Forelimb muscle (tissue), 1 donor: ENCODE measurements at places on chromosomes 13 and 19. TPM values are rescaled to one million over a fixed set of nuclear protein-coding genes. Genes with fewer than 3 reads are reported as not detected.

DNA sequence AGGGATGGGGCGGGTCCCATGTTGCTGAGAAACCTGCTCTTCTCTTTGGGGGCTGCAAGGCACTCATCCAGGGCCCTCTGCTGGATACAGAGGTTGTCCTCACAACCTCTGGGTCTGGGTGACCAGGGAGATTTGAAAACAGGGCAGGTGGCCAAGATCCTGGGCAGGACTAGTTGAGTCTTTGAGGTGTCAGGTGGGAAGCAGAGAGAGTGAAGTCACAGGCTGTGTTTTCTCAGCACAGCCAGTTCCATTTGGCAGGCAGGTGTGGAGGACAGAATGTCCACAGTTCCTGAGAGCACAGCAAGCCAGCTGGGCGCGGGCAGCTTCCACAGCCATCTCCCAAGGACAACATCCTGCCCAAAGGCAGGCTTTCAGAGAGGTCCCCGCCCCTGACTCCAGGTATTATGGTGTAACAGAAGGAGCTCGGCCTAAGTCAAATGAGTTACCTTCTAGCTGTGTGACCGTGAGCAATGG, 118.8 kb downstream of the NUFIP1 start:
- DNase-seq, result no peak

- no peak for DNase-seq
These were observed 383.4 kb downstream of the ITGBL1 start for GRCh38 chr13:101835920-101836319.

Gene DACH1
- polyA plus RNA-seq, result 8.1 TPM

DNA sequence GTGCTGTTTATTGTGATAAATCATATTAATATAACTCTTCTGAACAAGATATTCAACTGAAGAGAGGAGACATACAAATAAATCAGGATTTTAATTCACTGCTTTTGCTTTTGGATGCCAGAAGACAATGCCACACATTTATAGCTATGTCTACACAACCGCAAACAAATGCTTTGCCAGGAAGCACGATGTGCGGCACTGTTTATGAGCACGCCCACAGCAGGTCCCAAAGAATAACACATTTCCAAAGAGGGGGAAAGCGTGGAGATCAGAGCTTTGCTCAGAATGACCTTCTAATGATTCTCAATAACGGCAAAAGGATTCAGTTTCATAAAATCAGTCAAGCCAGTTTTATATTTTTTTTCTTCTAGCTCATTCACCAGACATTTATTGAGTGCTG, 16.7 kb downstream of the FAM216B start:
- no peak for DNase-seq

Gene SIGLEC12
- polyA plus RNA-seq, result not detected

- DNase-seq, result no peak
These were observed 1419.4 kb upstream of the SLC10A2 start for GRCh38 chr13:104485571-104485970.

Gene NLRP5
- not detected for polyA plus RNA-seq

DNA sequence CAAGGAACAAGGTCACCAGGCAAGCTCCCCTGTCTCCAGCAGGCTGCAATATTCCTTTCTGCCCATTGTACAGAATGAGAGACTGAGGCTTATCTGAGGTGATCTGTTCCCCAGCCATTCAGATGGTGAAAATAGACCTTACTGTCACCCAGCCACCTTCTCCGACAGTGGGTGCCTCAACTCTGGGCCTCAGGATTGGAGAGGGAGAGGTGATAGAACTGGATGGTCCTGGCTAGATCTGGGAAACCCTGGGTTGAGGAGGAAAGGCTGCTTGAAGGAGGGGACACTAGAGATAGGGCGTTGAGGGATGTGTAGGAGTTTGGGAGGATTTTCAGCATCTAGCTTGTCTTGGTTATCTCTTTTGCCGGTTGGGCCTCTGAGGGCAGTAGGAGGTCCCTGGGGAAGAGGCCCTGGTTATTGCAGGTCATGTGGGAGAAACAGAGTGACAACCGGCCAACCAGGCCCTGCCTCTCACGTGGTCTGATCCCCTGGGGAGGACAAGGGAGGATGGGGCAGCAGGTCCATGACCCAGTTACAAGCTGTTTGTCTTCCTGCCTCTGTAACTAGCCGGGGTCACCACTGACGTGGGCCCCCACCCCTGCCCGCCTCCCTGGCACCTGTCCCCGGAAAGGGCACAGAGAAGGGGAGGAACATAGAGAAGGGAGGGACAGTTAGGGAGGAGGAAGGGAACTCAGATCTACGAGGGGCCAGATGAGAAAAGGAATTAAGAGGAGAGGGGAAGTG, 8.2 kb downstream of the NFIC start:
- no peak for DNase-seq

GRCh38 chr19:55449469-55449868, 6.4 kb upstream of the SHISA7 start:
- DNase-seq, result no peak

Gene SIGLECL1
- polyA plus RNA-seq, result not detected

DNA sequence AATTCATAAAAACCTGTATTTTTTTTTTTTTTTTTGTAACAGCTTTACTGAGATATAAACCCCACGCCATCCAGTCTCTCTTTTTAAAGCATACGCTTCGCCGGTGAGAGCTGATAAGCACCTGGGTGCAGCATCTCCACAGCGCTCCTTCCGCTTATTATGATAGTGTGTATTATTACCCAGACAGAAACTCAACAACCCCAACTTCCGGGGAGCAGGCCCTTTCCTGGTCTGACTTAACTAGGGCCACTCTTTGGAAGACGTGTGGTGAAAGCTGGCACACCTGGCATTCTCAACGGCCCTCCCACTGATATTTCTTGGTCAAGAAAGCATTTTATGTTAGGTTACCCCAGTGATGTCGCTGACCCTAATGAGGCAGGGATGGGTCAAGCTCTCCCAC, 51.4 kb upstream of the SLC15A1 start:
- DNase-seq, result no peak

Gene C5AR1
- 1.6 TPM for polyA plus RNA-seq

Gene TSEN34
- polyA plus RNA-seq, result 32.5 TPM

DNA sequence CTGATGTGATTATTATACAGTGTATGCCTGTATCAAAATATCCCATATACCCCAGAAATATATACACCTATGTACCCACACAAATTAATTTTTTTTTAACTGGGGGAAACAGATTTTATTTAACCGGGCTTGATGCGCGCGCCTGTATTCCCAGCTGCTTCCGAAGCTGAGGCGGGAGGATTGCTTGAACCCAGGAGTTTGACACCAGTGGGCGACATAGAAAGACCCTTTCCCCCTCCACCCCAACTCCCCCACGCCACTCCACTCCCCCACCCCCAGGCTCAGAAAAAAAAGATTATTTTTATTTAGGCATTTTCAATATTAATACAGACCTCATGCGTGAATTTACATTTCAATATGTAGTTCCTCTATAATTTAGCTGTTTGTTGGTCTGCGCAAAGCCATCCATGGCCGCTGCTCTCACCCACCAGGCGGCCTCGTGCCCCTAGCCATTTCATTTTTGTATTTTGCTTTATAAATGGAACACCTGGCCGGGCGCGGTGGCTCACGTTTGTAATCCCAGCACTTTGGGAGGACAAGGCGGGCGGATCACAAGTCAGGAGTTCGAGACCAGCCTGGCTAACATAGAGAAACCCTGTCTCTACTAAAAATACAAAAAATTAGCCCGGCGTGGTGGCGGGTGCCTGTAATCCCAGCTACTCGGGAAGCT, 836 bp upstream of the VPS36 start:
- DNase-seq, result no peak

DNA sequence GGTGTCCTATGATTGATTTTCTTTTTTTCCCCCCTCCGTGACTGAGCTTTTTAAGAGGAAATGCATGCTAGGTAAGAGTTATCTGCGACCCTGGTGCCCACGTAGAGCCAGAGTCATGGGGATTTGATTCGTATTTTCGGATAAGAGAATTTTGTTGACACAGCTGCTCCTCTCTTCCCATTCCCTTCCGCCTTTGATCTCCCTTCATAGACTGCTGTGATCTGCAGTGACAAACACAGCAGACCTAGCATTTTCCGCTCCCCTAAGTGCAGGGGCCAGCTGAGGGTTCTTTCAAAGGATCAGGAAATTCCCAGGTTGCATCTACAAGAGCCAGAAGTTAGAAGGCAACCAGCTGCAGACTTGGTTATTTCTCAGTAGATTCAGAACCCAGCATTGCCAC, 70.5 kb downstream of the ZNF568 start:
- no peak for DNase-seq

DNA sequence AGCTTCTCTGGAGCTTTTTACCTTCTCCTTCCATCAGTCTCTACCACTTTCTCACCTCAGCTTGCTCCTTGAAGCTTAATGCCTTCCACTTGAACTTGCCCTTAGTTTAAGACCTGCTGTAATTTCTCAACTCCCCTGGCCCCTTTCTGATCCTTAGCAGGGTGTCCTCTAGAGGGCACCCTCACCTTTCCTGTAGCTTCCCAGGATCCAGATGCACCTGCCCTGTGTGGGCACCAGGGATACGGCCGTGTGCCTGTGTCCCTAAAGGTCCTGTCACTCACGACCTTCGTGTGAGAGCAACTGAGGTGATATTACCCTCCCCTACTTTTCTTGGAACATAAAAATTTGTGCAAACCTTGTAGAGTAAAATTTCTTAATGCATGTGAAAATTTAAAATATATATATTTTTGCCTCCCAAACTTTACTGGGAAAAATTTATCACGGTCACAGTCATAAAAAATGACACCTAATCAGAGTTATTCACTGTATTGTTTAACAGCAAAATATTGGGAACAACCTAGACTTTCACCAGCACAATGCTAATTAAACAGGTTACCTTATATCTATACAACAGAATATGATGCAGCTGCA, 46.4 kb downstream of the PSG3 start:
- no peak for DNase-seq

DNA sequence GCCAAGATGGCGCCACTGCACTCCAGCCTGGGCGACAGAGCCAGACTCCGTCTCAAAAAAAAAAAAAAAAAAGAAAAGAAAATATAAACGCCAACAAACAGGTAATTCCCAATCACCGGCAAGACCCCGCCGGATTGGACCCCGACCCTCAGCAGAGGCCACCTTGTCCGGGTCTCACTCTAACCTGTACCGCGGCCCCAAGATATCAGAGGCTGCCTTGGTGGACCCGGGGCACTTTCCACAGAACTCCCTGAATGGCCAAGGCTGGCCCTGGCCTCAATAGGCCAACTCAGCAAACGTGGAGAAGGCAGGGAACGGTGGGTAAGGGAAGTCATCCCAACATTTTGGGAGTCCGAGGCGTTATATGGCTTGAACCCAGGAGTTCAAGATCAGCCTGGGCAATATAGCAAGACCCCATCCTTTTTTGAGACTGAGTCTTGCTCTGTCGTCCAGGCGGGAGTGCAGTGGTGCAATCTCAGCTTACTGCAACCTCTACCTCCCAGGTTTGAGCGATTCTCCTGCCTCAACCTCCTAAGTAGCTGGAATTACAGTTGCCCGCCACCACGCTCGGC, 27.8 kb downstream of the MAN2B1 start:
- DNase-seq, result no peak

Gene ZFP36
- 36.5 TPM for polyA plus RNA-seq

DNA sequence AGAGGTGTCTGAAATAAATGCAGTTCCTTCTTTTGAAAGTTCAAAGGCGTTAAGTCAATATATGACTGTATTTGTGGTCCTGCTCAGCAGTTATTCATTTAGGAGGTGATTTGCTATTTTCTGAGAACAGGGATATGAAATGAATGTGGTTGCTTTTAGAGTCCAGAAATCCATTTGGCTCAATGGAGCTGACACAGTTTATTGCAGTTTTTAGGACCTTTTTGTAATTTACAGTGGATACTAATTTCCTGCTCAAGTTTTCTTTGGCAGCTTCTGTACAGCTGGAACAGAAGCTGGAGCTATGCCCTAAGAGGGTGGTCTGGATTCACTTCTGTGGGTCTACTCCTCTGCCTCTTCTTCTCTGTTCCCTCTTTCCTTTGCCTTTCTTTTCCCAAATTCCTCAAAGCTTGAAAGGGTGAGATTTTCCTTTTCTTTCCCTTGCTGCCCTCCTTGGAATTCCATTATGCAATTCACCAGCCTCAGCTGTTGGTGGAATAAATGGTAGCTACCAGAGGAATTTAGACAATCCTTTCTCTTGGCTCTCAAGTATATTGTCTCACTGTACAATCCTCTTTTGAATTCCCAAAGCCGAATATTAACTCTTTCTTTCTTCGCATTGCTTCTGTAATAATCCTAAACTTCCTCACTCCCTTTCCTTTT, 39.9 kb downstream of the ITGBL1 start:
- no peak for DNase-seq

Gene INSR
- polyA plus RNA-seq, result 15.8 TPM

DNA sequence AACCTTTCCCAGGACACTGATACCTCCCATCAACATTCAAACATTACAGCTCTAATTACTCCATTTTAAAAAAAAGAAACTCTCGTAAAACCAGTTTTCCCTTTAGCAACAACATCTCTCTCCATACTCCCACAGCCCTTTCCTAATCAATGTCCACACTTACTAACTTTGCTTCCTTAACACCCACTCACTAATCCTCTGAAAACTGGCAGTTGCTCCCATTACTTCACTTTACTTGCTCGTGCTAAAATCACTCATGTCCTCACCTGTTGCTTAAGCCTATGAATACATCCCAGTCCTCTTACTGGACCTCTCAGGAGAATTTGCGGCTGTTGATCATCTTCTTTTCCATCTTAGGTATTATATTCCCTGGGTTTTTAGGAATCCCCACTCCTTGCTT, 44.8 kb downstream of the RBM26 start:
- no peak for DNase-seq

GRCh38 chr19:19554074-19555023, 16.3 kb downstream of the CILP2 start:
- no peak for DNase-seq

- DNase-seq, result no peak
These were observed 30.4 kb downstream of the NAXD start for GRCh38 chr13:110645750-110646149.

- DNase-seq, result no peak
These were observed 28.8 kb downstream of the EPN1 start for GRCh38 chr19:55703790-55704215.

Gene GZMM
- 0.49 TPM for polyA plus RNA-seq

- no peak for DNase-seq
These were observed 505 bp upstream of the SHKBP1 start for GRCh38 chr19:40576151-40576584.

- DNase-seq, result no peak
These were observed 39.6 kb downstream of the RAB20 start for GRCh38 chr13:110521946-110522345.

Gene SERP2
- 5.4 TPM for polyA plus RNA-seq

GRCh38 chr19:45615795-45616703, 14.0 kb upstream of the GPR4 start:
- DNase-seq, result no peak

- no peak for DNase-seq
These were observed 26.2 kb downstream of the TMED1 start for GRCh38 chr19:10809651-10810285.

- DNase-seq, result no peak
These were observed 12.5 kb downstream of the GJB6 start for GRCh38 chr13:20219577-20219976.

GRCh38 chr19:54707962-54708361, 16.3 kb upstream of the KIR3DL3 start:
- DNase-seq, result no peak

DNA sequence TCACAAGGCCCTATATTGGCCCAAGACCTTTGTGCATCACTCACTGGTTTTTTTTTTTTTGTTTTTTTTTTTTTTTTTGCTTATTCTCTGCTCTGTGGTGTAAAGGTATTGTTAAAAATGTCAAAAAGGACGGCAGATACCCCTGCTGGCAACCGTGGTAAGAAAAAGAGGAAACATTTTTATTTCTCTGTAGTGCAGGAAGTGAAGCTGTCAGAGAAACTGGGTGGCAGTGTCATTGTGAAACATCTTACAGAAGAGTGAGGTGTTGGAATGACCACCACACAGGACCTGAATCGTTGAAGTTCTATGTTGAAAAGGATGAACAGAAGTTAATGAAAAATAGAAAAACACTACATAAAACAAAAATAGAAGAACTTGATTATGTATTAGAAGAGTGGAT, 346.4 kb downstream of the FGF9 start:
- DNase-seq, result no peak

Gene TEAD2
- polyA plus RNA-seq, result 54.4 TPM
